Endodermal cell (in vitro differentiated cells): ENCODE measurements at places on chromosomes 1 and 21. TPM values are rescaled to one million over a fixed set of nuclear protein-coding genes. Genes with fewer than 3 reads are reported as not detected.

TMEM269 gene
- total RNA-seq, result 0.26 to 0.66 TPM (median 0.36 TPM) in 3 replicates

MAP3K21 gene
- 12.8 to 15.4 TPM (median 14.6 TPM) in 3 replicates for total RNA-seq

CYP2J2 gene
- total RNA-seq, result 0.25 and 0.37 TPM in 2 replicates

MYBPH gene
- not detected in 2 replicates for total RNA-seq

FOXJ3 gene
- total RNA-seq, result 79.4 to 107 TPM (median 91.7 TPM) in 3 replicates

TNFSF18 gene
- not detected in 2 replicates for total RNA-seq

OR2AK2 gene
- total RNA-seq, result not detected in 3 replicates

GRCh38 chr1:27349784-27350662 is 8.2 kb downstream of the SYTL1 start:
- DNase-seq, result peak; percentile 94

- DNase-seq, result no peak
Observed at GRCh38 chr1:82321794-82322193, 521.1 kb downstream of the ADGRL2 start.

- no peak for DNase-seq
Observed at GRCh38 chr1:218480137-218480536, 135.0 kb downstream of the TGFB2 start.

GRCh38 chr1:231065510-231066241 is 25.6 kb upstream of the FAM89A start:
- DNase-seq, result peak; percentile 55

DNA sequence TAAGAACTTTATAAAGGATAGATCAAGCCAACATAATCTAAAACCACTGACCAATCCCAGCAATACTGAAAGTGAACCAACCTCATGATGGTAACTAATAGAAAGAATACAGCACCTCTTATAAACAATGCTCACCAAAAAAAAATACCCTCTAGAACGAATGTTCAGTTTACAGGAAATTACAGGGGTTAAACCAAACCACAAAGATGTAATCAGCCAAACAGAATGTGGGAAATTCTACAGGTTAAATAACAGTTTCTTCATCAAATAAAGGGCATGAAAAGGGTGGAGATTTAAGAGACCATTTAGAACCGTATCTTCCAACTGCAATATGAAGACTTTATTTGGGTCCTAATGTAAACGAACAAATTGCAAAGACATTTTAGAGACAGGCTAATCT is 30.4 kb downstream of the ARID4B start:
- DNase-seq, result no peak

- DNase-seq, result no peak
Observed at GRCh38 chr21:29316029-29316742, 17.5 kb downstream of the BACH1 start.

DNA sequence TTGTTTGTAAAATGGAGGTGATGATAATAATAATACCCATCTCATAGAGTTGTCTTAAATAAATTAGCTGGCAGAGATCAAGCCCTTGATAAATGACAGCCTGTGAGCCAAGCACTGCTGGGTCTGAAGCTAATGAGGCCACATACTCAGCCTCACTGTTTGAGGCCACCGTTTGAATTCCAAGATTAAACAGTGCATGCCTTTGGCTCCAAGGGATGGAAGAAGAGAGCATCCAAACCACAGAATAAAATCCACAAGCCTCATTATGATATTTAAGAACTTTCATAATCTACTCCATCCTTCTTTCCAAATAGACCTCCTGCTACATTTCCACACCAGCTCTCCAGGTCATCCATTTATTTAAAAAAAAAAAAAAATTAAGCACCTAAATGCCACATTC is 29.0 kb downstream of the TGFBR3 start:
- DNase-seq, result no peak

DNA sequence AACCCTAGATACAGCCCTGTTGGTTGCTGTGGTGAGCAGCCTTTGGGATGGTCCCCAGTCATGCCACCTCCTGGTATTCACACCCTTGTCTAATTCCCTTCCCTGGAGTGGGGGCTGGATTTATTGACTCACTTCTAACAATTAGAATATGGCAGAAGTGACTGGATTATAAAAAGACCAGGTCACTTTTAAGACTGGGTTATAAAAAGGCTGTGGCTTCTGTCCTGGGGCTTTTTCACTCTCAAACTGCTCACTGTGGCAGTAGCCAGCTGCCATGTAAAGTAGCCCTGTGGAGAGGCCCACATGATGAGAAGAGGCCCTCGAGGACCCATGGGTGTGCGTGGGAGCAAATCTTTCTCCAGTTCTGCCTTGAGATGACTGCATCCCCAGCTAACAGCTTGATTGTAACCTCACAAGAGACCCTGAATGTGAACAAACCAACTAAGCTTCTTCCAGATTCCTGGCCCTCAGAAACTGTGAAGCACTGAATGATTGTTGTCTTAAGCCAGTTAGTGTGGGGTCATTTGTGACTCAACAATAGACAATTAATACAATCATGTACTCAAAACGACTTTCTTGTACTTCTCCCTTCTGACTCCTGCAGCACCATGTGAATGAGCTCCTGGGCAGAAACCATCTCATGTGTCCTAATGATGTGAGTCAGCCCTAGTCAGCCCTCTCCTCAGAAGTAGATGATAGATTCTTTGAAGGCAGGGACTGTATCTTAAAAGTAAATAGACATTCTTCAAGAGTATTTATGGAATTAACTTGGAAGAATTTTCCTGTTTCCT is 234.9 kb downstream of the TNR start:
- no peak for DNase-seq

DNA sequence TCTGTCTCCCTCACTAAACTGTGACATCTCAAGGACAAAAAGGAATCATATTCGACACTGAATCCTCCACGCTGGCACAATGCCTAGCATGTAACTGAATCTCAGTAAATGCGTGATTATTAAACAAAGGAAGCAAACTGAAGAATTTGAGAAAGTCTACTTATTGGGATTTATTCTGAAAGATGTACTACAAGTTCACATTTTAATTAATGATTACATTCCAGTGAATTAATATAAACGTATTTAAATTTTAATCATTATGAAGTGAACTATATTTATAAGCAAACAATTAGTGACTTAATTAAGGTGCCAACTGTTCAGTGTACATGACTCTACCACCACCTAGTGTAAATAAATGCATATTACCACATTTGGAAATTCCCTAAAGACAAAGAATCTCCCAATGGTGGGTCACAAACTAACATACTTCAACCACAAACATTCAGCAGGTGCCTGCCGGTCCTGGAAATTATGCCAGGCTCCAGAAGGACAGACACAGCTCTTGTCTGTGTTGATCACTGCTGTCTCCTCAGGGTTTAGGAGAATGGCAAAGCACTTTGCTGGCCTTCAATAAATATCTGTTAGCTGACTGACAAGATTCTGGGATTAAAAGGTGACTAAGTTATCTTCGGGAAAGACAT is 56.3 kb downstream of the SMYD3 start:
- DNase-seq, result no peak

DNA sequence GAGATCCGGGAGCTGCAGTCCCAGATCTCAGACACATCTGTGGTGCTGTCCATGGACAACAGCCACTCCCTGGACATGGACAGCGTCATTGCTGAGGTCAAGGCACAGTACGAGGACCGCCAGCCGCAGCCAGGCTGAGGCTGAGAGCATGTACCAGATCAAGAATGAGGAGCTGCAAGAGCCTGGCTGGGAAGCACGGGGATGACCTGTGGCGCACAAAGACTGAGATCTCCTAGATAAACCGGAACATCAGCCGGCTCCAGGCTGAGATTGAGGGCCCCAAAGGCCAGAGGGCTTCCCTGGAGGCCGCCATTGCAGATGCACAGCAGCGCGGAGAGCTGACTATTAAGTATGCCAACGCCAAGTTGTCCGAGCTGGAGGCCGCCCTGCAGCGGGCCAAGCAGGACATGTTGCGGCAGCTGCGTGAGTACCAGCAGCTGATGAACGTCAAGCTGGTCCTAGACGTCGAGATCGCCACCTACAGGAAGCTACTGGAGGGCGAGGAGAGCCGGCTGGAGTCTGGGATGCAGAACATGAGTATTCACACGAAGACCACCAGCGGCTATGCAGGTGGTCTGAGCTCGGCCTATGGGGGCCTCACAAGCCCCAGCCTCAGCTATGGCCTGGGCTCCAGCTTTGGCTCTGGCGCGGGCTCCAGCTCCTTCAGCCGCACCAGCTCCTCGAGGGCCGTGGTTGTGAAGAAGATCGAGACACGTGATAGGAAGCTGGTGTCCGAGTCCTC is 25.5 kb downstream of the ETV3L start:
- peak; percentile 94 for DNase-seq

- no peak for DNase-seq
Observed at GRCh38 chr1:29105822-29106221, 17.9 kb downstream of the TMEM200B start.

DNA sequence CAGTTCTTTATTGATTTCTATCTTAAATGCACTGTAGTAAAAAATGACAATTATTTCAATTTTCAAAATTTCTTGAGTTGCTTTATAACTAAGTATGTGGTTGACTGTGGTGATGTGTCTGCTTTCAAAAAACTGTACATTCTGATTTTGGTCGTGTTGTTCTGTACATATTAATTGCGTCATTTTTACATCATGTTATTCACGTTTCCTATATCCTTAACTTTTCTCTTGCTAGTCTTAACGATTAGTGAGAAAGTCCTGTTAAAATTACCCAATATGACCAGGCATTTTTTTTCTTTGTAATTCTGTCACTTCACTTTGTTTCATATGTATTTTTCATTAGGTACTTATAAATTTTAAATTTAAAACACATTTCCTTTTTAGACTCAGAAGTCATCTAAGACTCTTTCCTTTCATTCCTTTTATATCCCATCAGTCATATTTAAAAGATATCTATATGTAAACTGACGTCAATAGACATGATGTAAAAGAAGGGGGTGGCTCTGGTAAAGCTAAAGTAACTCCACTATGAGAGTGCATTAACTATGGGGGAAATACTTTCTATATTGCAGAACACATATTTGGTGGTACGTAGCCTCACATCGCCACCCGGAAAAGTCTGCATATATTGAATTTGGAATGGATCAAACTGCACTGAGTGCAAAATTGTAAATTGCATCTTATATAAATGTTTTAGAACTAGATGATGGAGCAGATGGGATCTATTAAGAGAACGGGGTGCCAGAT is 1.1 kb upstream of the COA6 start:
- DNase-seq, result no peak
